ENCODE measurements at places on chromosomes 5 and 9.

GRCh38 chr5:114097570-114097969 lies 264.3 kb upstream of the KCNN2 start:
- no peak for DNase-seq

- DNase-seq = no peak
Observed at GRCh38 chr9:32399110-32399815, 14.8 kb downstream of the ACO1 start.

DNA sequence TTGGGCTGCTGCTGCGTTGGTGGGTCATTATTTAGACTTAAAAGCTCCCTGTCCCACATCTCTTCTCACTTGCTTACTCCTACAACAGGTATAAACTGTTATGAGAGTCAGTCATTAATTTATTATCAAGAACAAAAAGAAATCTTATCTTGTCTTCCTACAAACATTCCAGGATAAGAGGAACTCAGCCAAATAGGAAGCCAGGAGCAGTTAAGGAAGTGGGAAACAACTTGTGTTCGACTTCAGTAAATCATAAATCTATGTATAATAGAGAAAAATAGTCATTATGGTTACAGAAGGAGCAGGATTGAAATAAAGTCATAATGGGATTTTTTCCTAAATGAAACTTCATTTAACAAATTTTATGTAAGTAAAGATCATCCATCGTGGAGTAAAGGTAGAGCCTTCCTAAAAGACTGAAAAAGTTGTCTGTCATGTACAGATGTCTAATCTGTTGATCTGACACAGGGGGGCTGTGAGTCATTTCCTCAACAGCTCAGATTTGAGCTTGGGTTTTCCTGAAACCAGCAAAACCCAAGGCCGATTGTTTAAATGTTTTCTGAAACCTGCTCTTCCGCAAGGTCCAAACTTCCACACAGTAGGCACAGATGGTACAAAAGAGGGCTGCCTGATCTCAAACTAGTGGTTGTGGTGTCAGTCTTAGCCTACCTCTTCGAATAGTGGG lies 25.3 kb upstream of the LRRTM2 start:
- DNase-seq = no peak

GRCh38 chr9:135217836-135218235 lies 130.4 kb downstream of the OLFM1 start:
- no peak for DNase-seq

DNA sequence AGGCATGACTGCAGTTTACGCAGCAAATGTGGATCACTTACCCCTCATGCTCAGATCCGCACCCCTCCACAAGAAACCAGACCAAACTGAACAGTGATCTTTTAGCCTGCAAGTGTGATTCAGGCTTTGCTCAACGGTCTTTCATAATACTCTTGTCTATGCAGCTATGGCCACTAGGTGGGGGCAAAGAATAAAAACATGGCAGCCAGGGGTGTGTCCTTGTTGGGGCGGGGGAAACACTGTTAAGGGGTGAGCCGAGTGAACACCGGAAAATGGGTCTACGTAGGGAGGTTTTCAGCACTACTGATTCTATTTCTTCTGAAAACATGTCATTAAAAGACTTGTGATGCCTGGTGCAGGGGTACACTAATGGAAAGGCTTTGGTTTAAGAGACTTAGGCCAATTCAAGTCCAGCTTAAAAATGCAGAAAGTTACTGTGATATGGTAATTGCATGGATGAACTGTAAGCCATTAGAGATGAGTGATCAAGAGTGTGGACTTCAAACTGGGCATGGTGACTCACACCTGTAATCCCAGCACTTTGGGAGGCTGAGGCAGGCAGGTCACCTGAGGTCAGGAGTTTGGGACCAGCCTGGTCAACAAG lies 49.9 kb upstream of the GPR151 start:
- DNase-seq = no peak

GRCh38 chr5:72711351-72711750 lies 105.1 kb upstream of the TNPO1 start:
- no peak for DNase-seq

DNA sequence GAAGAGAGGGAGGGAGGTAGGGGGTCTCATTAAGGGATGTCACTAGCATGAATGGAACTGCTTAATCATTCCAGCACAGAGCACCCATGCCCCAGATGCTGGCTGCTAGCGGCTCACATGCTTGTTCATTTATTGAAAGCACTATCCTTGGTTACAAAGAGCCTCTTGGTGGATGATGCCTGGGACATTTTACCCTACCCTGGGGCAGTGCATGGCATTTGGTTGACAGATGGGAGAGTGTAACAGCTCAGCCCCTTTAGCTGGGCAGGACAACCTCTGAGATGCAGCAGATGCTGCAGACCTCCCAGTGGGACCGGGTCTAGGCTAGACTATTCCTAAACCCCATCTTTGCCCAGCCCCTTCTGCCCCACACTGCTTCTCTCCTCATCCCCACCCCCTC lies 46.9 kb upstream of the TCERG1 start:
- DNase-seq = no peak

DNA sequence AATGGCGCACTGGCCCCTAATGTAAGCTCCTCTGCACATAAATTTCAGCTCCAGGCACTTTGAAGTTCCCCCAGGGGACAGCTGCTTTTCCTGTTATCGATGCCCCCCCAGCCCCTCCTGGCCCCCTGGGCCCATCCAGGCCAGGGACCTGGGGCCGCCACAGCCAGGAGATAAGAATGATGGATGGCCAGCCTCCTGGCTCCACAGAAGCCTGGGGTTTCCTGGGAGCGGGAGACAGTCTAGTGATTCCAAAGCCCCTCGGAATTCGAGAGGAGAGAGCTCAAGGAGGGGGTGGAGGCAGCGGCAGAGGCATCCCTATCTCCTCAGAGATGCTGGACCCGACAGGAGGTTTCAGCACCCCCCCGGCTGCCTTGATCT lies 98.4 kb upstream of the HAND1 start:
- DNase-seq = no peak

DNA sequence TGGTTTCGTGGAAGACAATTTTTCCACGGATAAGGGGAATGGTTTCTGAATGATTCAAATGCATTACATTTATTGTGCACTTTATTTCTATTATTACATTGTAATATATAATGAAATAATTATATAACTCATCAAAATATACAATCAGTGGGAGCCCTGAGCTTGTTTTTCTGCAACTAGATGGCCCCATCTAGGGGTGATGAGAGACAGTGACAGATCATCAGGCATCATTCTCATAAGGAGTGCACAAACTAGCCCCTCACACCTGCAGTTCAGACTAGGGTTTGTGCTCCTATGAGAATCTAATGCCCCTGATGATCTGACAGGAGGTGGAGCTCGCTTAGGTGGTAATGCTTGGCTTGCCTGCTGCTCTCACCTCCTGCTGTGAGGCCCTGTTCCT lies 6.4 kb downstream of the ISCA1 start:
- no peak for DNase-seq

- no peak for DNase-seq
Observed at GRCh38 chr5:980966-981365, 27.6 kb upstream of the NKD2 start.

DNA sequence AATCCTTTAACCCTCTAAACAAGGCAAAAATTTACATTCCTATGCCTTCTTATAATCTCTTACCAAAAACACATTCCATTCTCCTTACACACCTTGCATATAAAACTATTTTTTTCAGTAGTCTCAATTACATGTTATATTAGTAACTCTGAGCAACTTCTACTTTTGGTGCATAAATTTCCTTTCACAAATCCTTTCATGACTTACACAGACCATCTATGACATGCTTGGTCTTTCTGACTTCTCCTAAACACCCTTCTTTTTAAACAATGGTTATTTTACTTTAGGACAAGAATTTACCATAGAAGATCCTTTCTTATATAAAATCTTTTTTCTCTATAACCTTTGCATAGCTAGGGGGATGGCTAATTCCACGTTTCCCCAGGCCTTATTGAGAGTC lies 208.0 kb upstream of the ARRDC3 start:
- no peak for DNase-seq

DNA sequence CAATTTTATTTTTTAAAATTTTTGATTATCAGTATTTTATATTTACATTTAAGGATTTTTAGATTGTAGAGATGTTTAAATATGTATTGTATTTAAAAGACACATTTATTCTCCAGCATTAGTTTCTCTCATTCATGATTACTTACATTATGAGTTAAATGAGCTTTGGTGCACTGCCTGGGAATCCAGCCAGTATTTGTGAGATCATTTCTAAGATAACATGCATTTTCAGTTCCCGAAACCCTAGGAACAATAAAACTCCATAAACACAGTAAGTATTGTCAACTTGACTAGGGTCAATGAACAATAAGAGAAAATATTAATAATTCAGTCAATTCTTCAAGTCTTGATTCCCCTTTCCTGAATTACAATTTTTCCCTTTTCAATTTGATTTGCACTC lies 403.3 kb downstream of the PLK2 start:
- no peak for DNase-seq

GRCh38 chr9:69645488-69645887 lies 26.7 kb downstream of the APBA1 start:
- DNase-seq = no peak

DNA sequence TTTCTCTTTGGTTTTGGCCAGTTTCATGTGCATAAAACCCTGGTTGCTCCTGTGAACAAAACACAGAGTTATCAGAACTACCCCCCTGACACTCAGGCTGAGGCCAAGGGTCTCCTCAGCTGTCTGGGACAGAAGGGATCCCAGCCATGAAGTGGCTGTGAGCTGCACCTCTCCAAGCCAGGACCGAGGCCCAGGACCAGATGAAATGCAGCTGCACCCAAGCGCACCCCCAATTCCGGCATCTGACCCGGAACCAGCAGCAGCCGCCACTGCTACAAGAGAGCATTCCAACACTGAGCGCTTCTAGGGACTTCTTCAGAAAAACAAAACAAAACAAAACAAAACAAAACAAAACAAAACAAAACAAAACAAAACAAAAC lies 16.0 kb upstream of the SLC25A51 start:
- no peak for DNase-seq

DNA sequence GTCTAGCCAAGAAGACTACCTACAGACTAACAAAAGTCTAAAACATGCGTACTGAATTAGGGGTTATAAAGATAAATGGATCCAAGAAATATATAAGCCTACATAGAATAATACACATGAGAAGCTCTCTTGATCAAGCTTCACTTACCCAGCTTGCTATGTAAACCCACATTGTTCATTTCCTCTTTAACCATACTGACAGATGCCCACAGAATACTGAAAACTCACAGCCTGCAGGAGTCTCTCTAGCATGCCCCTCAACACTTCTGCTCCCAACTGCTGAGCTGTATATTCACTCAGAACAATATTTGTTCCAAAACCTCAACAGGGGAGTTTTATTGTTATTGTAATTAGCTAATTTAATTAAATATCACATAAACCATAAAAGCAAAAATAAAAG lies 52.4 kb downstream of the RFX3 start:
- no peak for DNase-seq

- DNase-seq = no peak
Observed at GRCh38 chr9:128389395-128390149, 18.4 kb downstream of the URM1 start.

- DNase-seq = no peak
Observed at GRCh38 chr9:4241552-4241951, 58.3 kb downstream of the GLIS3 start.

DNA sequence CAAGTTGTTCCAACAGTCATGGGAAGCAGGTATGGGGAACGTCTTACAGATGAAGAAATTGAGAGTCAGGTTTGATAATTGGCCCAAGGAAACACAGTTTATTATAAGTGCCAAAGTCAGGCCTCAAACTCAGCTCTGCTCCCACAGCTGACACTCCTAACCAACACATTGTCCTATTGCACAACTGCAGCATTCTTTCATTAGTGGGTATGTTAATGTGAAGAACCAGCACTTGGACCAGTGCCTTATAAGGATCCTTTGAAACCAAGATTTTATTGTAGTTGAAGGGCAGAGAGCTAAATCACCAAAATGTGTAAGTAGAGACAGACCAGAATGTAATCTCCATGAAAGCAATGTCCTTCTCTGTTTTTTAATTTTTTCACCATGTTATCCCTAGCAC lies 56.1 kb downstream of the GRIA1 start:
- DNase-seq = no peak

GRCh38 chr5:52694648-52695047 lies 93.1 kb upstream of the ITGA1 start:
- DNase-seq = no peak

- no peak for DNase-seq
Observed at GRCh38 chr5:351084-351920, 29.8 kb downstream of the AHRR start.

- no peak for DNase-seq
Observed at GRCh38 chr5:142655339-142656267, 30.3 kb downstream of the FGF1 start.

DNA sequence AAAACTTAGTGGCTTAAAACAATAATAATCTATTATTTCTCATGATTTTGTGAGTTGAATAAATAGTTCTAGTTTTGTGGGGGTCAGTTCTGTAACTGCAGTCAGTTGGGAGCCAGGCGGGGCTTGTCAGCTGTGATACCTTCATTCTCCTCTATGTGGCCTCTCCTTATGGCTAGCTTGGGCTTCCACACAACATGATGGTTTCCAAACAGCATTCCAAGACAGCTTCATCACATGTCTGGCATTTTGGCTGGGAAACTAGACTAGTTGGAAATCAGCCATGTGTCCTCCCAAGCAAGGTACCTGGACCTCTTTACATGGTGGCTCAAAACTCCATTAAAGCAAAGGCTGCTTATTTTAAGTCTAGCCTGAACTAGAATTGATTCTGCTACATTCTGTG lies 61.4 kb upstream of the RANBP3L start:
- no peak for DNase-seq

DNA sequence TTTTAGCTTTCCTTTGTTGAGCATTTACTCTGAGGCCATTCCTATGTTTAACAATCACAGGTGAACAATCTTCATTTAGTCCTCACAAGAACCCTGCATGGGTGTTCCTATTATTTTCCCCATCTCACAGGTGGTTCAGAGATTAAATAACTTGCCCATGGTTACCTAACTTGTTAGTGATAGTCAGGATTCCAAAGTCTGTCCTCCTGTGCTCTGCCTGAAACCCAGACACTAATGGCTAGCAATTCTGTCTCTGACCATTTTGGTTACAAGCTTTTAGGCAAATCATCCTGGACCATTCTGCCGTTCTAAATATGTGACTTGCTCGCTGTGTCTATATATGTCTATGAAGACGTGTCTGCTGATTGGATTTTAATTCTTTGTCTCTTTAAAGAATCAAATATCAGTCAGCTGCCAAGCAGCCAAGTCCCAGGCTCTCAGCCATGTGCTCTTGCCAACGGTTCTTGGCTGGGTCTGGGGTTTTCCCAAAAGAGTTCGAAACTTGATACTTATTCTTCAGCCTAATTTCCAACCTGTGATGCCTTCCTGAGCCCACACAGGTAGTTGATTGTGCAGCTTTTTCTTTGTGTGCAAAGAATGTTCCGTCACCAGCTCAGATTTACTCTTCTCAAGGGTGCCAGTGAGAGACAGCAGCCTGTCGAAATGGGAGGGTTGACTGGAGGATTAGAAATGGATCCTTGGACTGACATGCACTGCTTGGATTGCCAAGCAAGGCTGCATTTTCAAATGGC lies 121.7 kb downstream of the NREP start:
- DNase-seq = no peak

DNA sequence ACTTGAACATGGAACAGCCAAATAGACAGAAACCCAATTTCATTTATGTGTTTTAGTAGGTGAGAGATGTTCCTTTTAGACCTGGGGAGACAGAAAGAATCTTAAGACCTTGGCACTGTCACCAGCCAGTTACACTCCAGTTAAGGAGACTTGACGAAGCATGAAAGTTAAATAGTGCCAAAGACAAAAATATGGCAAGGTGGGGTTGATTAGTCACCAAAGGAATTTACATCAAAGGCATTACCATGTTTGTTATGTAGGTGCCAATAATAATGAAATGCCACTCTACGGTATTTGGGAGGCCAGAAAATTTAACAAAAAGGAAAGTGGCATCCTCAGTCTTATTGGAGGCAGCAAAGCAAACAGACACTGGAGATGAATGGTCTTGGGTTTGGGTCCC lies 9.2 kb upstream of the IL12B start:
- DNase-seq = no peak
